Gastrocnemius medialis (tissue), 4 donors: ENCODE measurements at places on chromosomes 2 and 18. TPM values are rescaled to one million over a fixed set of nuclear protein-coding genes. Genes with fewer than 3 reads are reported as not detected.
A peak's percentile ranks its signal among the peaks of the same experiment; 100 is the strongest.

DNA sequence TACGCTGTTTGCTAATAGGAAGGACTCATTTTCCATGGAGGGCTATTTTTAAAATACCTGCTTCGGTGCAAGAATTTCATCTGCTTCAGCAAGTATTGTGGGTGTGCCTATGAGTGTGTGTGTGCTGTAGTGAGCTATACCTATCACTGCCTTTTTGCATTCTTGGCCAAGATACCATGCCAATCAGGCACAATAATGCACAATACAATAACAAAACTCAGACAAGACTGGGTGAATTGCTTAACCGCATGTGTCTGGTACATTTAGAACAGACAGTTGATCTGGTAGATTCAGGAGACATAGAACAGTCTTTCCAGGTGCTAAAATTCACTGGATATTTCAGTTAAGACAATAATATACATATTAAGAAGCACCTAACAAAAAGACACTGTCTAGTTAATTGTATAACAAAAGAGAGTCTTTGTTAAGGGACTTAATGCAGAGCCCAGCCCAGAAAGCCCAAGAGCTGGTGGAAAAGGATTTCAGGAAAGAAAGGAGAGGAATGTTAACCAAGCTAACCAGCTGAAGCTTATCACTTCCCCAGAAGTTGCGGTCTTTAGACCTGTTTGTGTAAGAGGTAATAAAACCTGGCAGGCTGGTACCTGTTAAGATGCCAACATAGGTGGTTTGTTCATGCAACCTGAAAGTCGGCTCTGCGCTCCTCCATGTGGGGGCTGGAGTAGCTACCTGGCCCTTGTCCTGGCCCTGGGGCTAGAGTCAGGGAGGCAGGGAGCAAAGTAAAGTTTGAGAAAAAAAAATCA, 153.3 kb upstream of the RBMS1 start:
- DNase-seq = no peak

DNA sequence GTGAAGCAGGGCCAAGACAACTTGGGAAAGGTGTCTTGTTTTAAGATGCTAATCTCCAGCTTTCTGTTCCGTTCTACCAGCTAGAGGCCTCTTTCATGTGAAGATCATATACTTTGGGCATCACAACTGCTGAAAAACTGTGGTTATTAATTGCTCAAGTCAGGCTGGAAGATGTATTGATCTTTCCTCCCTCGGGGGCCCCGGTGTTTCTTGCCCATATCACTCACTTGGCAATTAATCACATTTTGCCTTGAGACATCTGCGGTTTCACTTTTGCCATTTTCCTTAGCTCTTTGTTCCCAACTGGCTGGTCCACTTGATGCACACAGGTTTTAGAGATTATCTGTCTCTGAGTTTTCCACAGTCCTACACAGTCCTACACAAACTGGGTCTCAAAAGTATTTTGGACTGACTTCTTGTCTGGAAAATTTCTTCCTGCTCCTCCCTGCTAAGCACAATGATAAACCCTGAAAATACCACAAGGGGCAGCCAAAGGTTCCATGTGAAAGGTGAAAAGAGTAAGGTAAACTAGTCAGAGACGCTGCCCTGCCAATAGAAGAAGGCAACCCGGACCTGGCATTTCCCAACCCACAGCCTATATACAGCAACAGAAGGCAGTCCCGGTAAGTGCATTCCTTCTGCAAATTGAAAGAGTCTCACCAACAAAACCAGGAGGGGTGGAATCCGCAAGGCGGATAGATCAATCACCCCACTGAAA, 181.0 kb downstream of the AFF3 start:
- DNase-seq = no peak

RAPGEF4 gene
- total RNA-seq = 1.4 TPM

- DNase-seq = no peak
Measured at GRCh38 chr2:41498781-41499180, 549.0 kb upstream of the PKDCC start.

DNA sequence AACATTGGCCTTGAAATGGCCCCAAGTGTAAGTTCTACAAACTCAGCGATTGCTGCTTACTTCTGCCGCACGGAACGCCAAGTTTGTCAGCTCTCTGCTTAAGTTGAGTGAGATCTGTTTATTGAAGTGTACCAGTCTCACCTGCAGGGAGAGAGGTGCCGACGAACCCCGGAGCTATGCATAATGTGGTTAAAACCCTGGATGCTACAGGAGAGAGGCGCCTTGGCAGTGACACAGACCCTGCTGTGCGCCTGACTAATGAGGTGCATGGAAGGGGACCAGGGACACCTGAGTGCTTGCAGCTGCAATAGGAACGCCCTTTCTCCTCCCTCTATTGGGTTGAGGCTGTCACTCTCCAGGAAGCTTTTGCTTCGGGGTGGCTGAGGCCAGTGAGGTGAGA, 979 bp downstream of the SLC9A2 start:
- DNase-seq = no peak

NXPH2 gene
- not detected for total RNA-seq

- no peak for DNase-seq
Measured at GRCh38 chr18:80065705-80066104, 31.5 kb downstream of the RBFA start.

LHCGR gene
- not detected for total RNA-seq

PSMA8 gene
- not detected for total RNA-seq

- no peak for DNase-seq
Measured at GRCh38 chr2:227877421-227878310, 6.2 kb downstream of the DAW1 start.

DNA sequence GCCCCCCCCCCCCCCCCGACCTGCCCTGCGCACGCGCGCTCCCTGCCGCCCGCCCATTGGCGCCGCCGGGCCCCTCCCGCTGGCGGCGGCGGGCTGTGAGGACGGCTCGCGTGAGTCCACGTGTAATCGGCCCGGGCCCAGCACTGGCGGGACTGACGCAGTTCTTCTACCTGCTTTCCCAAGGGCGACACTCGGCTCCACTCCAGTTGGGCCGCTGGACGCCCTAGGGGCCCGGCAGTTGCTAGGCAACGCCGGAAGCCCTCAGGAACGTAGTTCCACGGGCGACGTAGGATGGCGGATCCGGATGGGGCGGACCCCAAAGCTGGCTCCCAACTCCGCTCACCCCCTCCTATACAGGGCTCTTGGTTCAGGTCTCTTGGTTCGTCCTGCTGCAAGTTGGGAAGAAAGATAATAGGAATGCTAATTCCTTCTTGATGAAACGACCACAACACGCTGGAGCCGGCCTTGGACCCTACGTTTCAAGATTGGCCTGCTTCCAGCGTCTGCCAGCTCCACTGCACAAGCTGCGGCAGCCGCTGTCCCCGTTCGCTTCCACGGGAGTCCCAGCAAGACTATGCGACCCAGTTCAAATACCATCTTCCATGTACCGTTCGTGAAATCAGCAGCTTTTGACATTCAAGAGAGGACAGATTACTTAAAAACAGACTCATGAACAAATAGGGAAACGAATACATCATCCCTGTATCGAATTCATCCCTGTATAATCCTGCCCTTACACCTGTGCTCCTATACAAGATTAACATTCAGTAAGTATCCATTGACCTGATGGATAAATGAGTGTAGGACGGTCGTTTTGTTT, 415 bp upstream of the MCFD2 start:
- peak; percentile 96 for DNase-seq

DNA sequence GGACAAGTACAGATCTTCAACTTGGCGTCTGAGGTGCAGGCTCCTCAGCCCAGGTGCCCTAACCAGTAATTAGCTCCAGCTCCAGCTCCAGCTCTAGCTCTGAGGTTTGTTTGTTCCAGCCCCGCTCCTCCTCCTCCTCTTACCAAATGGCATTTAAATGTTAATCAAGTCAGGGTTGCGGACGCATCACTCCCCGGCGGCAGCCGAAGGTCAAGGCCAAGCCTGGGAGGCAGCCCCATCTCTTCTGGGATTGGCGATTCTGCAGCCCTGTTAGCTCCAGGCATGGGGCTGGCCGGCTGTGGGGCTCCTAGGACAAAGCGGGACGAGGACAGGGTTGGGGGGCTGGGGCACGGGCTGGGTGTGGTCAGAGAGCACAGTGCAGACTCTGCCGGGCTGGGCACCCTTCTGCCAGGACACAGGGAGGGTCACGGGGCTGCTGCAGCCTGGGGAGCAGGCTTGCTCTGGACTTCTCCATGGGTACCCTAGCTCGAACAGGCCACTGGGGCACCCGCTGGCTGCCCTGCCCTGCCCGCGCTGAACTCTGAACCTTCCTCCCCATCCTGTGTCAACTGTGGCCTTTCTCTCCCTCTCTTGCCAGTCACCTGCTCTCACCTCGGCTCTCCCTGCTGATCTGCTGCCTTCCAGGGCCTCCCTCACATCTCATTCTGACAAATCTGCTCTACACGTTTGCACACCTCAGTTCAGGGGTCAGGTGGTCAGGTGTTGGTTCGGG, 203.3 kb downstream of the CELF4 start:
- DNase-seq = no peak

GRCh38 chr2:74535440-74535965, 5.8 kb downstream of the HTRA2 start:
- DNase-seq = no peak

- no peak for DNase-seq
Measured at GRCh38 chr2:227860221-227860641, 11.2 kb upstream of the DAW1 start.

DNA sequence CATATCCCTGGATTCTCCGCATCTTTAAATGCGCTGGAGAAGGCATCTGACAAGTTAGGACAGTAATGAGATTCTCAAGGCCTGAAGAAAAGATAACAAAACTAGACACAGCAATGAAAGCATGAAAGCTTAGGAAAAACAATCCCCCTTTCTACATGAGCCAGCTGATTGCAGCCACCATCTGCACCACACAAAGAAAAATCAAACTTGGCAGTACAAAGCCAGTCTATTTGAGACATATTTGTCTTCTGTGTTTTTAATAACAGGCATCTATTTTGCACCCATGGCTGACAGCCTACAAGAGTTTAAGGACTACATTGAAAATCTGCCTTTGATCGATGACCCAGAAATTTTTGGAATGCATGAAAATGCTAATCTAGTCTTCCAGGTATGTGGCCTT, 83.6 kb downstream of the TRABD2A start:
- no peak for DNase-seq
